ENCODE measurements at places on chromosomes 13 and 19.

- DNase-seq, result no peak
- H3K27me3 ChIP-seq, result no peaks in the 10 kb centered on the region
- H3K4me3 ChIP-seq, result no peak overlapping the region
- peaks cover under 1% of the 10 kb centered on the region for H3K36me3 ChIP-seq
- H3K4me1 ChIP-seq, result peaks cover 33% of the 10 kb centered on the region
- no peak overlapping the region for H3K27ac ChIP-seq
These were observed 10.3 kb downstream of the TNFSF9 start for GRCh38 chr19:6540918-6541689.

GRCh38 chr13:50366488-50367174 lies 351.4 kb downstream of the KCNRG start:
- peaks cover 60% of the 10 kb centered on the region for H3K4me1 ChIP-seq
- peak overlapping the region; percentile 63 for H3K4me3 ChIP-seq
- H3K36me3 ChIP-seq, result no peaks in the 10 kb centered on the region
- DNase-seq, result no peak

DNA sequence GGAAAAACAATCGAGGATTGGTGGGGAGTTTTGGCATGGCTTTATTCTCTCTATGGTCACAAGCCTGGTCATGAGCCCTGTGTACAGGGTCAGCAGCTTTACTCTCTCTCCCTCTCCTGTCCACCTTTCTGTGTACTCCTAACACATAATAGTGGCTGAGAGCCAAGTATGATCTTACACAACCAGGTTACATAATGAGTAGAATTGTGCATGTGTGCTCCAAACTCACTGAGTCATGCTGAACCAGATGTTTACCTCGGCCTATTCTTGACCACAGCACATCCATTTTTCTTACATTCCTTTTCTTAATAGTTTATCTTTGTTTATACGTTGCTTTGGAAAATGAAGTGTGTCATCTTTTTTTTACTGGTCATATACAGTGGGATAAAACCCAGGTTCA lies 53.1 kb downstream of the ZNF254 start:
- H3K27ac ChIP-seq, result no peak overlapping the region
- H3K36me3 ChIP-seq, result peaks cover 55% of the 10 kb centered on the region
- H3K4me3 ChIP-seq, result no peak overlapping the region
- H3K27me3 ChIP-seq, result no peaks in the 10 kb centered on the region
- DNase-seq, result no peak

DNA sequence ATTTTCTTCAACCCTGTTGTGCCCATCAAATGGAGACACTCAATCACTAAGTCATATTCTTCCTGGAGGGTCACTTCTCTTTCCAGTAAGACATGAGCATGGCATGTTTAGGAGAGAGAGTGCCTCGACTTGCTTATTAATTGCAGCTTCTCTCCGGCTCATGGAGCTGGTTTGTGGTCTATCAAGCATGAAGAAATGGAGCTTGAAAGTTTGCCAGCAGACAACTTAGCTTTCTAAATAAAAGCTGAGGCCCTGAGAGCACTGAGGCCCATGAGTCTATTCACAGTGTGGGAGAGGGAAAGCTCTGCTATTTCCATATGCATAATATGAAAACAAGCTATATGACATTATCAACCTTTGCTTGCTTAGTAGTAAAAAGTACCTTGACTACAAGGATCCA lies 378.5 kb downstream of the FGF9 start:
- H3K36me3 ChIP-seq, result no peaks in the 10 kb centered on the region
- no peaks in the 10 kb centered on the region for H3K4me1 ChIP-seq
- no peak for DNase-seq
- H3K4me3 ChIP-seq, result no peak overlapping the region

GRCh38 chr13:74641586-74641985 lies 507.4 kb upstream of the KLF12 start:
- H3K27me3 ChIP-seq, result no peaks in the 10 kb centered on the region
- no peak overlapping the region for H3K27ac ChIP-seq
- H3K4me3 ChIP-seq, result no peak overlapping the region
- no peak for DNase-seq
- H3K36me3 ChIP-seq, result no peaks in the 10 kb centered on the region

GRCh38 chr13:45362939-45363338 lies 22.0 kb upstream of the TPT1 start:
- H3K36me3 ChIP-seq, result peaks cover 39% of the 10 kb centered on the region
- no peak overlapping the region for H3K27ac ChIP-seq
- H3K4me1 ChIP-seq, result peaks cover 15% of the 10 kb centered on the region
- H3K27me3 ChIP-seq, result no peaks in the 10 kb centered on the region

GRCh38 chr13:47184321-47184720 lies 287.5 kb upstream of the HTR2A start:
- no peak overlapping the region for H3K4me3 ChIP-seq
- no peaks in the 10 kb centered on the region for H3K4me1 ChIP-seq
- no peak for DNase-seq
- no peaks in the 10 kb centered on the region for H3K36me3 ChIP-seq
- peaks cover 16% of the 10 kb centered on the region for H3K27me3 ChIP-seq

GRCh38 chr13:109790942-109791605 lies 4.7 kb upstream of the IRS2 start:
- H3K4me1 ChIP-seq, result no peaks in the 10 kb centered on the region
- no peak overlapping the region for H3K27ac ChIP-seq
- no peak overlapping the region for H3K4me3 ChIP-seq
- no peaks in the 10 kb centered on the region for H3K36me3 ChIP-seq
- H3K27me3 ChIP-seq, result peaks cover 15% of the 10 kb centered on the region
- DNase-seq, result no peak

- no peak overlapping the region for H3K27ac ChIP-seq
- H3K36me3 ChIP-seq, result no peaks in the 10 kb centered on the region
- peaks cover 16% of the 10 kb centered on the region for H3K4me1 ChIP-seq
- no peak for DNase-seq
These were observed 933 bp downstream of the ARHGEF7 start for GRCh38 chr13:111115965-111116521.

- peaks cover 8% of the 10 kb centered on the region for H3K4me1 ChIP-seq
- no peak overlapping the region for H3K27ac ChIP-seq
These were observed 144.3 kb upstream of the FRY start for GRCh38 chr13:31887286-31887685.

GRCh38 chr19:41792513-41793413 lies 3.6 kb upstream of the CEACAM3 start:
- H3K36me3 ChIP-seq, result no peaks in the 10 kb centered on the region
- H3K4me1 ChIP-seq, result peaks cover 9% of the 10 kb centered on the region
- peaks cover 21% of the 10 kb centered on the region for H3K27me3 ChIP-seq
- DNase-seq, result peak; percentile 41
- H3K4me3 ChIP-seq, result no peak overlapping the region

- no peaks in the 10 kb centered on the region for H3K36me3 ChIP-seq
- DNase-seq, result no peak
These were observed 336.5 kb downstream of the FOXO1 start for GRCh38 chr13:40329781-40330485.

DNA sequence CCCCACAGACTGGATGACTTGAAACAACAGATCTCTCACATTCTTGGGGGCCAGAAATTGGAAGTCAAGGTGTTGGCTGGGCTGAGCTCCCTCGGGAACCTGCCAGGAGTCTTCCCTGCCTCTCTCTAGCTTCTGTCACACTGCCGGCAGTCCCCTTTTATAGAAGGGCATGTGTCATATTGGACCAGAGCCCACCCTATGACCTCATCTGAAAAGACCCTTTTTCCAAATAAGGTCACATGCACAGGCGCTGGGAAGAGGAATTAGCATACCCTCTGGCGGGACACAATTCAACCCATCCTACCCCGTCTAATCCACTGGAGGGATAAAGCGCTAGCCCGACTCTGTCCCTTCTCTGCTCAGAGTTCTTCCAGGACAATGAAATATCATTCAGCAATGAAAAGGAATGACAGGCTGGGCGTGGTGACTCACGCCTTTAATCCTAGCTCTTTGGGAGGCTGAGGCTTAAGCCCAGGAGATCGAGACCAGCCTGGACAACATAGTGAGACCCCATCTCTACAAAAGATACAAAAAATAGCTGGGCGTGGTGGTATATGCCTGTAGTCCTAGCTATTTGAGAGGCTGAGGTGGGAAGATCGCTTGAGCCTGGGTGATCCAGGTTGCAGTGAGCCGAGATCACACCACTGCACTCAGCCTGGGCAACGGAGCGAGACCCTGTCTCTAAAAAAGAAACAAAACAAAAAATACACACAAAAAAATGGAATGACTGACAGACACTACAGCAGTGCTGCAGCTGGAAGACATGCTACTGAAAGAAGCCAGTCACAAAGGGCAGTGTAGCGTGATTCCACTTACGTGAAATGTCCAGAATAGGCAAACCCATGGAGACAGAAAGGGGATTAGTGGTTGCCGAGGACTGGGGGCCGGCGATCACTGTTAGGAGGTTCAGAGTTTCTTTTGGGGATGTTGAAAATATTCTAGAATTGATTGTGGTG lies 28.5 kb downstream of the MEIS3 start:
- DNase-seq, result no peak
- no peaks in the 10 kb centered on the region for H3K36me3 ChIP-seq
- no peak overlapping the region for H3K27ac ChIP-seq
- peaks cover 6% of the 10 kb centered on the region for H3K27me3 ChIP-seq
- no peak overlapping the region for H3K4me3 ChIP-seq

GRCh38 chr19:18233224-18233825 lies 7.1 kb upstream of the PDE4C start:
- no peaks in the 10 kb centered on the region for H3K36me3 ChIP-seq
- H3K27ac ChIP-seq, result peak overlapping the region; percentile 50
- peaks cover 52% of the 10 kb centered on the region for H3K27me3 ChIP-seq
- H3K4me1 ChIP-seq, result peaks cover 17% of the 10 kb centered on the region
- peak; percentile 53 for DNase-seq
- no peak overlapping the region for H3K4me3 ChIP-seq

DNA sequence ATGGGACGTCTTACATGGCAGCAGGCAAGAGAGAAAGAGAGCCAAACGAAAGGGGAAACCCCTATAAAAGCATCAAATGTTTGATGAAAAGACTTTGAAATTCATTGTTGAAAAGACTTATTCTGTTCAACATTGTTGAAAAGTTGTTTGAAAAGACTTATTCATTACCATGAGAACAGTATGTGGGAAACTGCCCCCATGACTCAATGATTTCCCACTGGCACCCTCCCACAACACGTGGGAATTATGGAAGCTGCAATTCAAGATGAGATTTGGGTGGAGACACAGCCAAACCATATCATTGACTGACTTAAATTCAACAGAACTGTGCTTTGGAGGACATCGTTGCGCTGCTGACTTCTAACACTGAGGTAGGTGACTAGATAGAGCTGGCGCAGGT lies 48.0 kb upstream of the RCBTB2 start:
- peaks cover 21% of the 10 kb centered on the region for H3K4me1 ChIP-seq
- H3K27ac ChIP-seq, result no peak overlapping the region
- H3K27me3 ChIP-seq, result peaks cover 47% of the 10 kb centered on the region

DNA sequence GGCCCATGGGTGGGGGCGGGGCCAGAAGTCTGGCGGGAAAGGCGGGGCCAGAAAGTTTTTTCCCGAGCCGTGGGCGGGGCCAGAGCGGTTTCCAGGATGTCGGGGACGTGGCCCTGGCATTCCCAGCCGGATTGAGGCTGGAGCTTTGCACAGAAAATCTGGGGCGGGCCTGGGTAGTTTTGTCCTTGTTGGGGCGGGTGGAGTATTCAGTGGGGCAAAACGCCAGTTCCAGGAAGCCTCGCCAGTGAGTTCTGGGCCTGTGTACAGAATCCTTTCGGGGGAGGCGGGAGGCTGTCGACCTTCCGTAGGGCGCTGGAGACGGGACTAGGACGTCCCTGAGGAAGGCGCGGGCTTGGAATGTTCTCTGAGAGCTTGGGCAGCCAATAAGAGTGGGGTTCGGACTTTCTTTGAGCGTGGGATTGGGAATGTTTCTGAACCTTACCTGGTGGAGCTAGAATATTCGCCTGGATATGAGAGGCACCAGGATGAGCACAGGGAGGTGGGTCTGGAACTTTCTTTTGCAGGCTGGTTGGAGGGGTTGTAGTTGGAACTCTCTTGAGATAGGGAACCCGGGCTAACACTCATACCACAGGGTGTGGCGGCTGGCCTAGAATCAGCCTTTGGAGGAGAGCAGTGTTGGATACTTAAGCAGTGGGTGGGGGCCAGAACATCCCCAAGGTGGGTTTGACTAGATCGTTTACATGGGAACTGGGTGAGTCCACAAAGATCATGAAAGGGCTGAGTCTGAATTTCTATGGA lies 1.3 kb downstream of the CCDC9 start:
- peaks cover 44% of the 10 kb centered on the region for H3K4me1 ChIP-seq
- peaks cover 50% of the 10 kb centered on the region for H3K36me3 ChIP-seq
- peak overlapping the region; percentile 92 for H3K27ac ChIP-seq
- peak overlapping the region; percentile 93 for H3K4me3 ChIP-seq
- H3K27me3 ChIP-seq, result no peaks in the 10 kb centered on the region
- no peak for DNase-seq

- no peak overlapping the region for H3K4me3 ChIP-seq
- H3K36me3 ChIP-seq, result no peaks in the 10 kb centered on the region
- peaks cover 10% of the 10 kb centered on the region for H3K27me3 ChIP-seq
These were observed 16.9 kb downstream of the TJP3 start for GRCh38 chr19:3725121-3725520.

DNA sequence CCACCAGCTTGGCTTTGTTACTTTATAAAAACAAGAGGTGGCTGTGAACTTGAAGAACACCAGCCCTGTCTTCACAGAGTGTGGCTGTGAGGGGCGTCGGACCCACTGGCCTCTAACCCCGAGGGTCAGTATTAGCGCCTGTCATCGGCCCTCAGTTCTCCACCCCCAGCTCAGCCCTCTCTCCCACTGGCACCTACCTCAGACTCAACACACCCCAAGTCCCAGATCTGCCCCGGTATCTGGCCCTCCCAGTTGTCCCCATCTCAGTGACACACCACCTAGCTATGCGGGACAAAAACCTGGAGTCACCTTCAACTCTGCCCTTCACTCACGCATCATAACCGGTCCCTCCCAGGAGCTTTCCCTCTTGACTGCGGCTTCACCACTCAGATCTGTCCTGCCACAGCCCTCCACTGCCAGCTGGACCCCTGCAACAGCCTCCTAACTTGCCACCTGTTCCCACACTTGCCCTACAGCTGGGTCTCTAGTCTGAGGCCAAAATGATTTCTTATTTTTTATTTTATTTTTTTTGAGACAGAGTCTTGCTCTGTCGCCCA lies 45.4 kb downstream of the PEPD start:
- no peak overlapping the region for H3K4me3 ChIP-seq
- DNase-seq, result no peak
- no peaks in the 10 kb centered on the region for H3K27me3 ChIP-seq
- no peaks in the 10 kb centered on the region for H3K4me1 ChIP-seq
- H3K36me3 ChIP-seq, result peaks cover 53% of the 10 kb centered on the region
- no peak overlapping the region for H3K27ac ChIP-seq

GRCh38 chr19:15252398-15253018 lies 20.3 kb upstream of the EPHX3 start:
- H3K27ac ChIP-seq, result no peak overlapping the region
- H3K36me3 ChIP-seq, result peaks cover 94% of the 10 kb centered on the region
- no peak for DNase-seq
- H3K27me3 ChIP-seq, result no peaks in the 10 kb centered on the region
- H3K4me1 ChIP-seq, result peaks cover 26% of the 10 kb centered on the region

DNA sequence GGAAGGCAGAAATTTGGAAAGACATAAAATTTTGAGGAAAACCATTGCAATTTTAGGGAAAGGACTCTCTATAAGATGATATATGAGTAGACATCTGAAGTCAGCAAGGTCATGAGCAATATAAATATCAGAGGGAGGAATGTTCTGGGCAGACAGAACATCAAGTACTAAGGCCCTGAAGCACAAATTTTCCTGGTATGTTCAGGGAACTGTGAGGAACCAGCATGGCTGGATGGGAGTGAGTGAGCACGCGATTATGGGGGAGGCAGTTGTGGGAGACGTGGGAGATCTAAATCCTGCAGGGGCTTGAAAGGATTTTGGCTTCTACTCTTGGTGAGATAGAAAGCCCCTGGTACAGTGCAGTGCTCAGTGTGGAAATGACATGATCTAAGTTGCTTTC lies 112.0 kb downstream of the TBC1D4 start:
- H3K4me3 ChIP-seq, result no peak overlapping the region
- H3K27ac ChIP-seq, result no peak overlapping the region
- no peak for DNase-seq
- no peaks in the 10 kb centered on the region for H3K27me3 ChIP-seq

Data from activated B cell treated with CpG ODN at 0.5 μM for 24 hours (primary cell).